ENCODE measurements at places on chromosomes 7 and 10. TPM values are rescaled to one million over a fixed set of nuclear protein-coding genes. Genes with fewer than 3 reads are reported as not detected.
A peak's percentile ranks its signal among the peaks of the same experiment; 100 is the strongest.

GRCh38 chr10:132163278-132163765 lies 23.4 kb upstream of the DPYSL4 start:
- peak; percentile 69 for DNase-seq

- DNase-seq: no peak
Measured at GRCh38 chr7:15457990-15458955, 103.5 kb downstream of the AGMO start.

- no peak for DNase-seq
Measured at GRCh38 chr10:43594944-43595589, 11.2 kb upstream of the ZNF485 start.

- DNase-seq: no peak
Measured at GRCh38 chr10:74718208-74718607, 108.2 kb upstream of the KAT6B start.

DNA sequence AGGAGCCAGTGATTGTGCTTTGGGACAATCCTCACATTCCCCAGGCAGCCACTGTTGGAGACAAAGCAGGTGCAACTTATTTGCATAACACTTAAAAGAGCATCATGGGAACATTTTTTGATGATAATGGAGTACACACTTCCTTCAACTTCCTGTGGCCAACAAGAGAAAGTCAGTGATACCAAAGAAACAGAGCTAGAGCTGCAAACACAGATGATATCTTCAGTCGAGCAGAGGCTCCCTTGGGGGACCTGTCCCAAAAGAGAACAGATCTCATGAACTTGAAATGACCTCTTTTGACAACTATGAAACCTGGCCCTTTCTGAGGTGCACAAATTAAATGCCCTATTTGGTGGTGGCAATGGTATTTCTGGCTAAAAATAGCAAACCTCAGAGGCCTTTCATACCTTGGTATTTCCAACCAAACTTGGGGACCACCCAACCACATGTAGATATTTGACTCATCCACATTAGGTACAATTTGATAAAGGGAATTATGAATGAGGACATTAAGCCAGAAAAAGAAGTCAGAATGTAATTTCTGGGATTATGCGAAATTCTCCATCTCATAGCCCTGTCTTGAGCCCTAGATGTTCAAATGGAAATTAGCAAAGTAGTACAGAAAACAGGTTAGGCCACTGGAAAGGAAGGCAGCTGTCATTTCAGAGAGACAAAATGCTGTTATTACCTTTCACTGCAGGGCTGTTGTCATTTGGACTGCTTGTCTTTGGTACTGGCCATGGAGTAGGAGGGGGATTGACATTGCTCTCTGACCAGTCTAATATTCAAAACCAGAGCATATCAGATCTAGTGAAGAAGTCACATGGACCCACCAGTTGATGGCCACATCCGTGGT lies 146.2 kb downstream of the ICA1 start:
- DNase-seq: no peak

DNA sequence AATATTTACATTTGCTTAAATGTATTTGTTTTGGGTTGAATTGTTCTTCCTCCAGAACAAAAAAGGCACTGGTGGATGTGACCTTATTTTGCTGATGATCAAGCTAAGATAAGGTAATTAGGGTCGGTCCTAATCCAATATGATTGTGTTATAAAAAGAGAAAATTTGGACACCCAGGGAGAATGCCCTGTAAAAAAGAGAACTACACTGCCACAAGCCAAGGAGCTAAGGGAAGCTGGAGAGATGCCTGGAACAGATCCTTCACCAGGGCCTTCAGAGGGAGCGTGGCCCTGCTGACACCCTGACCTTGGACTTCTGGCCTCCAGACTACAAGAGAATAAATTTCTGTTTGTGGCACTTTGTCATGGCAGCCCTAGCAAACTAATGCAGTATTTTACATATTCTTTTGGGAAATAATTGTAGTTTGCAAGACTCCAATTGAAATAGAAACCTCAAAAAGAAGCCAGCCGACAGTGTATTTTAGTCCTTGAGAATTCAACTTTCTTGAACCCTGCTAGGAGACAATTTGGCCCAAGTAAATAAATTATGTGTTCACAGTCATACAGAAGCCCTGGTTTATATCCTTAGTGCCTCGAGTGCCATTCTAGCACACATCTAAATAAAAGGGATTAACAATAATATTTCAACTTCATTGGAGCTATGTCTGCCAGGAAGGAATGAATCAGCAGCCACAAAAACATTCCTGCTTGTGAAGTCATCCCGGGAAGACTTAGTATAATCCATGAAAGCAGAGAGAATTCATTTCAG lies 164.6 kb downstream of the PKD1L1 start:
- no peak for DNase-seq

- peak; percentile 24 for DNase-seq
Measured at GRCh38 chr10:43113201-43114087, 24.8 kb upstream of the CSGALNACT2 start.

GRCh38 chr7:101125989-101126650 lies 784 bp upstream of the SERPINE1 start:
- peak; percentile 90 for DNase-seq

DNA sequence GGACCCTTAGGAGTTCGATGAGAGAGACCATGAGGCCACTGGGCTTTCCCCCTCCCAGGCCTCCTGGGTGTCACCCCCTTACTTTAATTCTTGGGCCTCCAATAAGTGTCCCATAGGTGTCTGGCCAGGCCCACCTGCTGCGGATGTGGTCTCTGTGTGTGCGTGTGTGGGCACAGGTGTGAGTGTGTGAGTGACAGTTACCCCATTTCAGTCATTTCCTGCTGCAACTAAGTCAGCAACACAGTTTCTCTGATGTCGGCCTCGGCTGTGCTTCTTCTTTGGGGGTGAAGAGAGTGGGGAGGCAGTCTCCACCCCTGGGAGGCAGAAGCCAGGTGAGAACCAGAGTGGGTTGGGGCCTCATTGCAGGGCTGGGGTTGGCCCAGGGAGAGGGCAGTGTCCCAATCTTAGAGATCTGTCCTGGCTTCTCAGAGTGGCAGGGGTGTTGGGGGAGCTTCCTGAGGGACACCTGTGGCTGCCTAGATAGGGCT lies 1.5 kb downstream of the PVRIG start:
- no peak for DNase-seq

- no peak for DNase-seq
Measured at GRCh38 chr10:100155936-100156335, 29.9 kb downstream of the ERLIN1 start.

- no peak for DNase-seq
Measured at GRCh38 chr10:88271761-88272543, 311.2 kb downstream of the RNLS start.

DNA sequence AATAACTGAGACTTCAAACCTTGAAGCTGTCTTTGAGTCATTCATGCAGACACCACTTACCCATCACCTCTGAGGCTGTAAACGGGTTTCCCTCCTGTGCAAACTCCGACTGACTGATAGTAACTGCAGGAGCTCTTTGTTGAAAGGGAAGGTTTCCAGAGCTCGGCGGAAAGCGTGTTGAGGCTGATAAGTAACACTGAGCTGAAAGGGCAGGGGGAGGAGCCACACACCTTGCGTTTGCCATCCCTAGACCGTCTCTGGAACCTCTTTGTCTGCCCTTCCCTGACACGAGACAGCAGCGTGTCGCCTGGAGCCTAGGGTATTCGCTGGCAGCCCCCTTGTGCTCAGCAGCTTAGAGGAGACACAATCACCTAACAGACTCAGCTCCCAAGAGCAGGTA lies 134.0 kb downstream of the PAXIP1 start:
- no peak for DNase-seq

- DNase-seq: no peak
Measured at GRCh38 chr10:76998451-76998850, 639.2 kb downstream of the KCNMA1 start.

- no peak for DNase-seq
Measured at GRCh38 chr7:80900583-80901576, 18.0 kb downstream of the SEMA3C start.

- no peak for DNase-seq
Measured at GRCh38 chr7:45160417-45160881, 2.9 kb downstream of the RAMP3 start.

DNA sequence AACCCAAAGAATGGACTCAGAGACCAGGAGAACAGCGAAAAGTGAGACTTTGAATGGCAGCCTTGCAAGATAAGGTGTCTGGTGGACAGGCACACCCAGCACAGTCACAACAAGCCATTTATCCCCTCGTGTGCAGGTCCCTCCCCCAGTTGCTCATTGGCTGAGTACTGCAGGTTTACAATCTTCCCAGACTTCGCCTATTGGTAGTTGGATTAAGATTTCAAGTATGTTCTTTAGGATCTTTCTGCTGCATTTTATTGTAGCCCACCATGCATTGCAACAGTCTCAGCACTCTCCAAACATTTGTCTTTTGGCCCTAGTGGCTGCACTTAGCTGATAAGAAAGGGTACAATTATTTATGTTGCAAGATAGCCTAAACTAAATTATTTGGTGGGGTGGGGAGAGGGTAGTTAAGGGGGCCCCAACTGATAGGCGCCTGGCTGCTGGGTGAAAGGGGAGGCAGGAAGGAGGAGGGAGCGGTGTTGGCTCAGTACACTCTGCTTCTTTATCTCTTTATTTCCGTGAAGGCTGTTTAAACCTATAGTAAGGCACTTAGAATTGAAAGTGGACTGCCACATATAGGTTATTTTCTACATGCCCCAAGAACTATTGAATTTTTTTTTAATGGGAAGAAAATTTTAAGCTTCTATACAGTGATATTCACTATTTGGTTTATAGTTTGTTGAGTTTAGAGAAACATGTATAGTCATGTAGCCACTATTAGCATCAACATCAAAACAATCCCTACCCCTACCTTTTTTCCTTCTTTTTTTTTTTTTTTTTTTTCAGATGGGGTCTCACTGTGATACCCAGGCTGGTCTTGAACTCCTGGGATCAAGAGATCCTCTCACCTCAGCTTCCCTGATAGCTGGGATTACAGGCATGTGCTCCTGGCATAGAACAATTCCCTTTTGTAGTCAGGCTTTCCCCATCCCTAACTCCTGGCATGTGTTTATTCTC lies 54.2 kb downstream of the GUSB start:
- DNase-seq: peak; percentile 33

GRCh38 chr7:22234227-22234626 lies 122.7 kb downstream of the RAPGEF5 start:
- DNase-seq: no peak

GRCh38 chr7:132045002-132045401 lies 488.6 kb upstream of the PODXL start:
- DNase-seq: no peak

DNA sequence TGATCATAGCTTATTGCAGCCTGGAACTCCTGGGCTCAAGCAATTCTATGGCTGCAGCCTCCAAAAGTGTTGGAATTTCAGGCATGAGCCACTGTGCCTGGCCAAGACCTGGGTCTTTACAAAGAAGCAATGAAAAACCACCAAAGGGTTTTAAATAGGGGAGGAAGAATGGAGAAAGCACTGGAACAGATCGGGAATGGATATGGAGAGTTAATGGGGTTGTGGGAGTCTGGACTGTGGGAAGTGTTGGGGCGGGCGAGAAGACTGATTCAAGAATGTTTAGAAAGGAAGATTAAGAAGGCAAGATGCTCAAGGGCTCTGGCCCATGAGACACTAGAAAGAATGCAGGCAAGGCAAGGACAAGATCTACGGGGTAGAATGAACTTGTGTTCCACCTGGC lies 98.5 kb downstream of the CARD11 start:
- no peak for DNase-seq

DNA sequence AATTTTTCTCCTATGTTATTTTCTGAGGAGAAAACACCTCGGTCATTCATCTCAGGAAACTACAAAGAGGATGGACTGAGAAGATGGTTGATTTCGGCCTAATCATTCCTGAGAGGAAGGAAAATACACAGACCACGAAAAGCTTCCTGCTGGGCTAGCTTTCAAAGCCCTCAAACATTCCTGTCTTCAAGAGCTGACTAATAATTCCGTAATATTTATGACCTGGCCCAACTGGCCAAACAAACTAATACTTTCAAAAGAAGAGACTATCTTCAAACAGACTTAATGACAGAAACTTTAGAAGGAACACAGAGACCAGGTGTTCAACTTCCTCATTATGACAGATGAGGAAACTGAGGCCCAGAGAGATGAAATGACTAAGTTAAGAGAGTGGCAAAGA lies 215.1 kb upstream of the FRMD4A start:
- no peak for DNase-seq

- DNase-seq: no peak
Measured at GRCh38 chr7:97772045-97772901, 40.4 kb downstream of the TAC1 start.

GRCh38 chr7:20240080-20240926 lies 23.1 kb upstream of the MACC1 start:
- DNase-seq: no peak

- no peak for DNase-seq
Measured at GRCh38 chr10:95941115-95941514, 33.3 kb downstream of the CC2D2B start.

DNA sequence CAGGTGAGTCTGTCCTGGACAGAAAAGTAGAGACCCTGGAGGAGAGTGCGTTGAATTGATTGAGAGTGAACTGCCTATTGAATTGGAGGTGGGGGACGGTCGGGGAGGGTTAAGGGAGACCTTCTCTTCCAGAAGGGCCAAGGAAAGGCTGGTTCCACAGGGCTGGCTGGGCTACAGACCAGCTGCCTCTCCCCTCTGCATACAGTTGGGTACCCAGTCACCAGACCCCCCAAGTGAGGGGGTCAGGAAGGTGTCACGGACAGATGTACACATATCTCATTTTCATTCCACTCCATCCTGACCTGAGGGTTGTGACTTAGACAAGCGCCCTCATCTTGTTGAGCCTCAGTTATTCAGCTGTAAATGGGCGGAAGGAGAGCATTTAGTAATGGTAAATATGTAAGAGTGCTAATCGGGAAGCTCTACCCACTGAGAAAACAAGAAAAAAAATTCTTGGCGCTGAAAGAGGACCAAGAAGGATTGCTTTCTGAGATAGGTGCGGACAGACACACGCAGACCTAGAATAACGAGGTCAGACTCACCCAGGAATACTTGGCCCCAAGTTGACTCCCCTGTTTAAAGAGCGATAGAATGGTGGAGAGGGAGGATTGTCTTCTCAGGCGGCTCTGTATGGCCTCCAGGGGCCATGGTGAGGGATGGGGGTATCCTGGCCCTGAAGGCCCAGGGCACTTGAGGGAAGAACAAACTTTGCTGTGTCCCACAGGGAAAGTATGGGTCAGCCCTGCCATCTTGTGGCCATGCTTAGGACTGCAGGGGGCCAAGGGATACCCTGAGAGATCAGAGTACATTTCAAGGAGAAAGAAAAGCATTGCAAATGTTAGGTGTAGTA lies 7.2 kb upstream of the MBL2 start:
- DNase-seq: peak; percentile 82

CHAT gene
- total RNA-seq: not detected

CCL24 gene
- total RNA-seq: not detected

TPST1 gene
- 7.4 TPM for total RNA-seq

CARD11 gene
- total RNA-seq: 0.96 TPM

OPN4 gene
- 1.2 TPM for total RNA-seq

CYP3A4 gene
- total RNA-seq: not detected

NOLC1 gene
- 33.3 TPM for total RNA-seq

SNX10 gene
- 3.5 TPM for total RNA-seq

ANKRD30A gene
- total RNA-seq: not detected

FAM25G gene
- not detected for total RNA-seq

SORBS1 gene
- 428 TPM for total RNA-seq

MICALL2 gene
- 9.7 TPM for total RNA-seq

LIPM gene
- total RNA-seq: not detected
